Hepatocyte (in vitro differentiated cells): ENCODE measurements at places on chromosomes 16 and 17. TPM values are rescaled to one million over a fixed set of nuclear protein-coding genes. Genes with fewer than 3 reads are reported as not detected.

DNA sequence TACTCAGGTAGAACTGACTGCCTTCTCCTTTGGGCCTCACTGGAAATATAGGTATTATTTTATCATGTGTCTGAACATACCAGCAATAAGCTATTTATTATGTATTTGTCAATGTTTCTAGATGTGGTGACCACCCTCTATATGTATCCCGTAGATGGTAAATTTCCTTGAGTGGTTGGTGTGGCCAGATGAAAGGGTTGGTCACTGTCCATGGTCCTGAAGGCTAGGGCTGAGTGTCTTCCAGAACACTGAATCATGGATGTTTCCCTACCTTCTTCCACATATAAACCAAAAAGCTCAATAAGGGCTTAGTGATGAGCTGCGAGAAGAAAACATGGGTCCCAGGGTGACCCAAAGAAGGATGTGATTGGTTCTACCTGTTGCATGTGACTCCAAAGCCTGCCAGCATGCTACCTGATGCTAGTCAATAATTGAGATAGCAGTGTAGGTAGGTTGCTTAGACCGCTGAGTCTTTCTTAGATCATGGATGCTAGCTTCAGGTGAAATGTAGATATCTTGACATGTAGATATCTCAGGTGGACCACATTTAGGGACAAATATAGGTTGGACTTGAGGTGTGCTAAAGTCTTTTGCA, 150.3 kb downstream of the ASIC2 start:
- DNase-seq = peak; percentile 59
- H3K4me3 ChIP-seq = no peak overlapping the region
- no peaks in the 10 kb centered on the region for H3K4me1 ChIP-seq
- H3K27ac ChIP-seq = no peak overlapping the region
- no peaks in the 10 kb centered on the region for H3K36me3 ChIP-seq

DNA sequence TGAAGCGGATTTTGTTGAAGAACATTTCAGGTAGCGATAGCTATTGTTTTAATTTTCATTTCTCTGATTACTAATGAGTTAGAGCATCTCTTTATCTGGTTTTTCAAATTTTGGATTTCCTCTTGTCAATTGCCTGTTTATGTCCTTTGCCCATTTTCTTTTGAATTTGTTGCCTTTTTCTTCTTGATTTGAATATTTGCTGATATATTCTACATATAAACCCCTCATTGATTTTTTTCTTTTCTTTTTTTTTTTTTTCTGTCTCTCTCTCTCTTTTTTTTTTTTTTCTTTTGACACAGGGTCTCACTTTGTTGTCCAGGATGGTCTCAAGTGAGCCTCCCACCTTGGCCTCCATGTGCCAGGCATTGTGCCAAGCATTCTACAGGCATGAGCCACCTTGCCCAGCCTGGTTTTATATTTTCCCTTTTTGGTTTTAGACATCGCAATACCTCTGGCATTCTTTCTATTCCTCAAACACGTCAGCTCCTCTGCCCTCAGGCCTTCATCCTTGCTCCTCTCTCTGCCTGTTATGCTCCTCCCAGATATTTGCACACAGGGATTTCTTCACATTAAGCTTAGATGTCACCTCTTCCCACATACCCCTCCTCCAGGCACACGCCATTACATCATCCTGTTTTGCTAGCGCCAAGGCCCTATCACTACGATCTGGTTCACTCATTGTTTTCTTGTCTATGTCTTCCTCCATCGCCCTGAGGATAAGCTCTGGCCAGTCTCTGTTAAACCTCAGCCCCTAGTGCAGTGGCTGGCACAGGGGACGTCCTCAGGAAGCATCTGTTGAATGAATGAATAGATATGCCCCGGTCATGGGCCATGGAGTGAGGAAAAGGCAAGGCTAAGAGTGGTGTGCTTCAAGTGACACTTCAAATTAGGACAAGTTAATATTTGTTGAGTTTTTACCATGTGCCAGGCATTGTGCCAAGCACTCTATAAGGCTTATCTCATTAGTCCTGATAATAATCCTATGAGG, 8.6 kb downstream of the SARM1 start:
- H3K27me3 ChIP-seq = peaks cover 19% of the 10 kb centered on the region
- no peak overlapping the region for H3K27ac ChIP-seq
- peak; percentile 24 for DNase-seq
- no peak overlapping the region for H3K4me3 ChIP-seq

DNA sequence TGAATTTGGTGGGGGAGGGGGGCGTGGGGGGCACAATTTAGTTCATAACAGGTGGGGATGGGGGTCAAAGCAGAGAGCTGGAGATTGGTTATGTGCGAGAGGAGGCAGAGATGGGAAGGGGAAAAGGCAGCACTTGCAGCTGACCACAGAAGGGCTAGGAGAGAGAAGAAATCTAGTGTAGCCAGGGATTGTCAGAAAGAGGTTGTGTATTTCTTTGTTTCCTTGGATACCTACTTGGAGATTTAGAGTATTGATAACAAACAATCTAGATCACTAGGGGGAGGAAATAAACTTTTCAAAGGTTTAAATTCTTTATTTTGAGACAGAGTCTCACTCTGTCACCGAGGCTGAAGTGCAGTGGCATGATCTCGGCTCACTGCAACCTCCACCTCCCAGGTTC, 47.1 kb upstream of the YPEL2 start:
- H3K36me3 ChIP-seq = no peaks in the 10 kb centered on the region
- no peak overlapping the region for H3K4me3 ChIP-seq
- DNase-seq = no peak
- no peaks in the 10 kb centered on the region for H3K27me3 ChIP-seq
- no peaks in the 10 kb centered on the region for H3K4me1 ChIP-seq
- H3K27ac ChIP-seq = no peak overlapping the region

- H3K4me1 ChIP-seq = no peaks in the 10 kb centered on the region
- H3K27ac ChIP-seq = no peak overlapping the region
- DNase-seq = no peak
- H3K36me3 ChIP-seq = no peaks in the 10 kb centered on the region
Measured at GRCh38 chr17:48634493-48635208, 8.5 kb upstream of the HOXB9 start.

GRCh38 chr16:85296859-85297660, 184.8 kb upstream of the CIBAR2 start:
- H3K27me3 ChIP-seq = no peaks in the 10 kb centered on the region
- peak; percentile 55 for DNase-seq
- H3K27ac ChIP-seq = no peak overlapping the region
- no peak overlapping the region for H3K4me3 ChIP-seq

GRCh38 chr17:49437696-49438435, 23.2 kb upstream of the PHB1 start:
- DNase-seq = no peak
- H3K27me3 ChIP-seq = peaks cover 33% of the 10 kb centered on the region
- H3K4me3 ChIP-seq = no peak overlapping the region
- H3K27ac ChIP-seq = no peak overlapping the region
- H3K4me1 ChIP-seq = peaks cover 6% of the 10 kb centered on the region
- H3K36me3 ChIP-seq = no peaks in the 10 kb centered on the region

The IKZF3 gene
- polyA plus RNA-seq = not detected in 2 replicates

The RHBDF1 gene
- polyA plus RNA-seq = 73.6 and 95.3 TPM in 2 replicates

The CPHXL2 gene
- polyA plus RNA-seq = not detected in 2 replicates

- H3K27me3 ChIP-seq = peaks cover 3% of the 10 kb centered on the region
- DNase-seq = peak; percentile 22
- no peaks in the 10 kb centered on the region for H3K36me3 ChIP-seq
- H3K4me1 ChIP-seq = no peaks in the 10 kb centered on the region
- H3K27ac ChIP-seq = no peak overlapping the region
- no peak overlapping the region for H3K4me3 ChIP-seq
Measured at GRCh38 chr17:62755141-62755851, 52.8 kb downstream of the MARCHF10 start.

GRCh38 chr17:3675886-3676285, 7.3 kb downstream of the EMC6 start:
- no peaks in the 10 kb centered on the region for H3K27me3 ChIP-seq
- no peak overlapping the region for H3K4me3 ChIP-seq
- no peak overlapping the region for H3K27ac ChIP-seq
- H3K4me1 ChIP-seq = no peaks in the 10 kb centered on the region
- no peaks in the 10 kb centered on the region for H3K36me3 ChIP-seq

- H3K4me3 ChIP-seq = no peak overlapping the region
- no peaks in the 10 kb centered on the region for H3K36me3 ChIP-seq
- DNase-seq = no peak
Measured at GRCh38 chr17:41656249-41657023, 32.1 kb upstream of the KRT17 start.

- no peak overlapping the region for H3K4me3 ChIP-seq
- peaks cover 5% of the 10 kb centered on the region for H3K4me1 ChIP-seq
- no peaks in the 10 kb centered on the region for H3K27me3 ChIP-seq
- peak overlapping the region; percentile 82 for H3K27ac ChIP-seq
- H3K36me3 ChIP-seq = no peaks in the 10 kb centered on the region
Measured at GRCh38 chr16:19879241-19879792, 5.3 kb downstream of the GPRC5B start.

GRCh38 chr17:31294231-31294630, 2.8 kb downstream of the OMG start:
- DNase-seq = no peak
- no peaks in the 10 kb centered on the region for H3K27me3 ChIP-seq
- H3K27ac ChIP-seq = no peak overlapping the region
- H3K4me3 ChIP-seq = no peak overlapping the region

DNA sequence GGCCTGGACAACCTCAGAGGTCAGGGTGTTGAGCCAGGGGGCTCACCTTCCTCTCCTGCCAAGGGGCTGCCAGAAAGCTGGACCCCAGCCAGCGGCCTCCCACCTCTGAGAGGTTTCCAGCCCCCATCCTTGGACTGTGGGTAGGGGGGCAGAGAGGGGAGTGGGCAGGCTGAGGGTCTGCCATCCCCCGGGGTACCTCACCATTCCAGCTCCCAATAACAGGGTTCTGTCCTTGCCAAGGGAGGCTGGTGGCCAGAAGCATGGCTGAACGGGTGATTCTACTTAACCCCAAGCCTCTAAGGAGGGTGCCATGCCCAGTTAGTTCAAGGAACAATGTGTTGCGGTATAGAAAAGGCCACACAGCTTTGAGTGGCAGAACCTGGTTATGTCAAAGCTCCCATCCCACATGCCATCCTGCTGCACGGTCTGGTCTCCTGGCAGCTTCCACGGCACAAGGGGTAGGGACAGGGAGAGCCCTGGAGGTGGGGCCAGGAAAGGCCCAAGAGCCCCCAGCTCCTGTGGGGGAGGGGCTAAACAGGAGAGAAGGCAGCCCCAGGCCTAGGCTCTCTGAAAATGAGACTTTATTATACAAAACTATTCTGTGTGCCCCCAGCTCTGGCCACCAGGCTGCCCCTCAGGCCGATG, 19.8 kb downstream of the B9D1 start:
- no peaks in the 10 kb centered on the region for H3K27me3 ChIP-seq
- peaks cover 53% of the 10 kb centered on the region for H3K4me1 ChIP-seq
- H3K27ac ChIP-seq = peak overlapping the region; percentile 57
- DNase-seq = peak; percentile 2
- no peaks in the 10 kb centered on the region for H3K36me3 ChIP-seq
- no peak overlapping the region for H3K4me3 ChIP-seq

- DNase-seq = no peak
- peaks cover 7% of the 10 kb centered on the region for H3K4me1 ChIP-seq
- no peaks in the 10 kb centered on the region for H3K36me3 ChIP-seq
- no peaks in the 10 kb centered on the region for H3K27me3 ChIP-seq
- H3K4me3 ChIP-seq = no peak overlapping the region
Measured at GRCh38 chr17:61805399-61805798, 57.9 kb downstream of the BRIP1 start.

The TNK1 gene
- polyA plus RNA-seq = 8.9 and 10.2 TPM in 2 replicates

GRCh38 chr17:16987830-16988601, 16.1 kb upstream of the TNFRSF13B start:
- H3K4me1 ChIP-seq = no peaks in the 10 kb centered on the region
- H3K27ac ChIP-seq = peak overlapping the region; percentile 48

GRCh38 chr16:66750279-66751052, 943 bp downstream of the DYNC1LI2 start:
- H3K4me3 ChIP-seq = peak overlapping the region; percentile 100
- H3K4me1 ChIP-seq = peaks cover 13% of the 10 kb centered on the region
- H3K27ac ChIP-seq = peak overlapping the region; percentile 96
- peak; percentile 11 for DNase-seq
- H3K36me3 ChIP-seq = no peaks in the 10 kb centered on the region

GRCh38 chr17:77083531-77083930, 57.2 kb upstream of the SEC14L1 start:
- no peaks in the 10 kb centered on the region for H3K27me3 ChIP-seq
- no peak overlapping the region for H3K4me3 ChIP-seq
- no peaks in the 10 kb centered on the region for H3K36me3 ChIP-seq
- no peak for DNase-seq

GRCh38 chr17:43928609-43929008, 13.7 kb downstream of the PPY start:
- peak; percentile 32 for DNase-seq
- H3K4me1 ChIP-seq = peaks cover 24% of the 10 kb centered on the region
- no peak overlapping the region for H3K4me3 ChIP-seq
- no peak overlapping the region for H3K27ac ChIP-seq
- H3K27me3 ChIP-seq = peaks cover 3% of the 10 kb centered on the region
- no peaks in the 10 kb centered on the region for H3K36me3 ChIP-seq

DNA sequence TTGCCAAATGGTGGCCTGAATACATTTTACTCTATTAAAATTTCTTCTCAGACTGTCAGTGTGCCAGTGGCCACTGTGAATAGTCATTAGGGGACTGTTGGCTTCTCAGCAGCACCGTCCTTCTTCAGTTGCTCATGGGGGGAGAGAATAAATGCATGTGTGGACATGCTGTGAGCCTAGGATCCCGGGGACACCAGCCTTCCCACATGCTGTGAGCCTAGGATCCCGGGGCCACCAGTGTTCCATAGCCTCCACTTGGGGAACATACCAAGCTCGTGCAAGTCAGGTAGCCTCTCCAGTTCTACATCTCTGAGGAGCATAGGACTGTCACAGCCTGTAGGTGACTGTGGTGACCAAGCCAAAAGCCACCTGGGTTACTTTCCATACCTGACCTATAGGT, 51.5 kb downstream of the BANP start:
- H3K27ac ChIP-seq = no peak overlapping the region
- H3K4me1 ChIP-seq = no peaks in the 10 kb centered on the region
- H3K27me3 ChIP-seq = no peaks in the 10 kb centered on the region
- no peak for DNase-seq

- no peaks in the 10 kb centered on the region for H3K36me3 ChIP-seq
- no peak for DNase-seq
- H3K27ac ChIP-seq = no peak overlapping the region
- no peak overlapping the region for H3K4me3 ChIP-seq
- no peaks in the 10 kb centered on the region for H3K4me1 ChIP-seq
Measured at GRCh38 chr17:20986767-20987510, 55.9 kb downstream of the USP22 start.

DNA sequence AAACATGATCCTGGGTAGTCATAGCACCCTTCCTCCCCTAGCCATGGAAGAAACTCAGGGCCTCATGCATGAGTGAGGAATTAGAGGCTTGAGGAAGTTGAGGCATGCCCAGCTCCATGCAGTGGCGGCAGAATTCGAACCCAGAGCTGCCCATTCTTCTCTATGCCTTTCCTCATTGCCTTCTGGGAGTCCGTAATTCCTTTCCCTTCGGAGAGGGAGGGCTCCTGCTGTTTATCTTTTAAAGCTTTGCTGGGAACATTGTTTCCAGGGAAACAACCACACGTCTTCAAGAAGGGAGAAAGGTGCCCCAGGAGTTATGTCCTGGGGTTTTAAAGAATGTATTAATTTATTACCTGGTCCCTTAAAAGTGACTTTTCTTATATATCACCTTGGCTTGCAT, 8.5 kb downstream of the CRISPLD2 start:
- no peak for DNase-seq
- peak overlapping the region; percentile 96 for H3K27ac ChIP-seq
- H3K27me3 ChIP-seq = no peaks in the 10 kb centered on the region
- H3K4me1 ChIP-seq = peaks cover 46% of the 10 kb centered on the region
- no peak overlapping the region for H3K4me3 ChIP-seq

- no peak overlapping the region for H3K4me3 ChIP-seq
- no peaks in the 10 kb centered on the region for H3K27me3 ChIP-seq
- H3K27ac ChIP-seq = peak overlapping the region; percentile 45
- no peaks in the 10 kb centered on the region for H3K36me3 ChIP-seq
- peak; percentile 47 for DNase-seq
- H3K4me1 ChIP-seq = no peaks in the 10 kb centered on the region
Measured at GRCh38 chr17:9389111-9389527, 186.5 kb downstream of the STX8 start.
